ENCODE measurements at places on chromosomes 3 and 15. TPM values are rescaled to one million over a fixed set of nuclear protein-coding genes. Genes with fewer than 3 reads are reported as not detected.
A peak's percentile ranks its signal among the peaks of the same experiment; 100 is the strongest.

DNA sequence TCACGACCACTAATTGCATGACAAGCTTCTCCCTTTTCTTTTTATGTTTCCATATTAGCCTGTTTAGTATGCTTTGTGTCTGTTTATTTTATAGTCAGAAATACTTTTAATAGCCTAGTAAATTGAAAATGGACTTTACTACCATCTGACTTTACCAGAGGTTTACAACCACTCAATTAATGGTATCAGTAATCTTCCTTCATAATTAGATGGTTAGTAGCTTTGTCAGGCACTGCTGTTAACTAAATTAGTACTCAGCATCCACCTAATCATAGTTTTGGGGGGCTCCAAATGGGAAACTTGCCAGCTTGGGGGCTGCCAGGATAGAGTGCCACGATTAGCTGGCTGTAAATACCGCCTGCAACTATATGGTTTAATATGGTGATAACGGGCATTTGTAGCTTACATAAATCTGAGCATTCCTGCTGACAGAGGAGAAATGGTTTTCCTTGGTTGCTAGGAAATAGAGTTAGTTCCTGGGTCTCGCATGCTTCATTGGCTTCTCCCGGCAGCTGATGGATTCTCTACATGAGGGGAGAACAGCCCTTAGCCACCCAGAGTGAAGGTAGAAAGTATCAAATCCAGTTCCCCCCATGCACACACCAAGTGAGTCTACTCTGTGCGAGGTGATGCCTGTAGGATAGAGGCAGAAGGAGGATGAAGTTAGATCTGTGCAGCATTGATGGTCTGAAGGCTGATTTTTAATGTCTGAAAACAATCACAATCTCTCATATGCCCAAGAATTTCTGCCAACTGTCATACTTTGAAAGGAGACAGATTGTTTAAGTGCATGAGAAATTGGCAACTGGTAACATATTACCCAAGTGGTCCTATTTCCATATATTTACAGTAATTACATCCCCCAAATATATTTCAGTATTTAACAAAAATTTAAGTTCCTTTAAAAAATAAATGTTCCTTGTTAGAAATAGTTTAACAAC lies 326.6 kb upstream of the PROK2 start:
- DNase-seq: no peak
- no peak overlapping the region for H3K27ac ChIP-seq
- H3K4me1 ChIP-seq: peaks cover 5% of the 10 kb centered on the region
- no peak overlapping the region for H3K4me3 ChIP-seq

- H3K4me3 ChIP-seq: no peak overlapping the region
- H3K27ac ChIP-seq: no peak overlapping the region
- H3K4me1 ChIP-seq: no peaks in the 10 kb centered on the region
- no peak for DNase-seq
These were observed 189.2 kb upstream of the RBMS3 start for GRCh38 chr3:29091599-29092189.

- no peak for DNase-seq
- H3K36me3 ChIP-seq: no peaks in the 10 kb centered on the region
- H3K27ac ChIP-seq: no peak overlapping the region
These were observed 33.6 kb downstream of the SLC6A20 start for GRCh38 chr3:45762647-45763302.

DNA sequence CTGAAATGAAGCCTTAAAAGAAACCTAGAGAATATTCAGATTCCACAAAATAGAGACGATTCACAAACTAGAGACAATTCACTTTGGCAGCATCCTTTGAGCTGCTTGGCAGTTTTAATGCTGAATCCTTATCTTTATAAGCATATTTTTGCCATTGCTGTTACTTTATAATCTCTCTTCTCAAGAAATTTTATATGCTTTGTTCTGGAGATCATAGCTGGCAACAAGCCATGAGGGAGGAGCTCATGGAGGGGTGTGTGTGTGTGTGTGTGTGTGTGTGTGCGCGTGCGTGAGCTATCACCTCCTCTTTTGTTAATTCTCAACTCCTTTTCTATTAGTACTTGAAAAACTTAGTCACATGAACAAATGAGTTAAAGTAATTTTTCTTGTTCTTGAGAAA lies 495.0 kb upstream of the RGMA start:
- no peaks in the 10 kb centered on the region for H3K4me1 ChIP-seq
- no peaks in the 10 kb centered on the region for H3K27me3 ChIP-seq
- H3K4me3 ChIP-seq: no peak overlapping the region
- no peak for DNase-seq
- no peak overlapping the region for H3K27ac ChIP-seq
- H3K36me3 ChIP-seq: no peaks in the 10 kb centered on the region

GRCh38 chr3:195156286-195156890 lies 114.6 kb downstream of the XXYLT1 start:
- peaks cover 63% of the 10 kb centered on the region for H3K4me1 ChIP-seq
- DNase-seq: no peak
- H3K27ac ChIP-seq: no peak overlapping the region

DNA sequence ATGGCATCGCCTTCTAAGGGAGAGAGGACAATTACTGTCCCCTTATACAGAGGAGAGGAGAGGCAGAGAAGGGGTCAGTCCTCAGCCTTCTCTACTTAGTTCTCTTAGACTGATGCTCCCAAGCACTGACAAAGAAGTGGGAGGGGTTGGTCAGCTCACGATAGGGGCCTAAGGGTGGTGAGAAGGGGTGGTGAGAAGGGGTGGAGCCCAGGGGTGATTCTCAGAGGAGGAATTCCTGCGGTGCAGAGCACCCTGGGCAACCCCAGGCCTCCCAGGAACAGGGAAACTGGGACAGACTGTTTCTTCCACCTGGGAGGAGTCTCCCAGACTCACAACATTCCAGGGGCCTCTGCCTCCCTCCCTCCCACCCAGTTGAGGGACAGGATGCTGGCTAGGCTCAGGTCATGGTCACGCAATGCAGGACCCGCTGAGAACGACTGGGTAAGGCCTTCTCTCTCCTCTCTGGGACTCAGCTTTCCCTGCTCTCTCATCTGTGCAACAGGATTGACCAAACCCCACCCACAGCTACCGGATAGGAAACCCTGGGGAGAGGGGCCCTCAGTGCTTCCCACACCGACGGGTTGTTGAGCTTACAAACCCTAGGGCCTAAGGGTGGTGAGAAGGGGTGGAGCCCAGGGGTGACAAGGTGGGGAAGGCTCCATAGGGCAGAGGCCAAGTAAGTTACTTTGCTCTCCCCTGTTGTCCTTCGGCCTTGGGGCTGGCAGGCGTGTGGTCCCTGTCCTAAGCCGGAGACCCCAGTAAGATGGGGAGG lies 1.5 kb downstream of the TPRA1 start:
- no peaks in the 10 kb centered on the region for H3K27me3 ChIP-seq
- no peak for DNase-seq
- H3K27ac ChIP-seq: peak overlapping the region; percentile 88
- no peaks in the 10 kb centered on the region for H3K36me3 ChIP-seq
- peaks cover 43% of the 10 kb centered on the region for H3K4me1 ChIP-seq

DNA sequence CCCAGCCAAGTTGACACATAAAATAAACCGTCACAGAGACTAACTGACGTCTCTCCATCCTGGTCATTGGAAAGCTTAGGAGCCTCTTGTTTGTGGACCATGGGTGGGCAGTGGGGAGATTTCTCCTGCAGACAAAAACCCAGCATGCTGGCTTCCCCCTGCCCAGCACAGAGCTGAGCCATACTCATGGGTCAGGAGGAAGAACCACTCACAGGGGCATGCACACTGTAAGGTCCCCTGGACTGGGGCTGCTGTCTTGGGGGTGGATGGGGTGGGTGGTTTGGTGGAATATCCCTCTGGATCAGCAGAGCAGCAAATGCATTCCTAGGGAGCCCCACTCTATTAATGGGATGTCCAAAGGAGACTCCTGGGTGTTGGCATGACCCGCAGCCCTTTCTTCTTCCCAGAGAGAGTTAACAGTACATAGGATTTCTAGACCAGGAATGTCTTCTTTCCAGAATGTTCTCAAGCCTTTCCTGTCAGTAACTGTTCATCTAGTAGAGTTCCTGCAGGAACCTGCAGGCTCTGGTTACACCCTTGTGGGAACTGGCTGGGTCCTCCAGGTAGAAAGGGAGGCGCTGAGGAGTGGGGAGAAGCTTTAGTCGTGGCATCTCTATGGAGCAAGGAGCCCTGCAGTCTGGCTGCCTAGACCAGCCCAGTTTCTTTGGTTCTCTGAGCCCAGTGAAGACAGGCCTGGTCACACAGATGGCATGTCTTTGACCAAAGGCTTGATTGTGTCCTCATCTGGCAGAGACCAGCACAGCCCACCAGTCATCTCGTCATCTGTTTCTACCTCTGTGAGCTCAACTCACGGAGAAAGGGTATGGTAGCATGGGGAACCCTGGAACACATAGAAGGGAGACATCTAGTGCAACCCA lies 73.4 kb upstream of the PRR23C start:
- no peak overlapping the region for H3K27ac ChIP-seq
- H3K36me3 ChIP-seq: no peaks in the 10 kb centered on the region
- H3K4me3 ChIP-seq: no peak overlapping the region
- DNase-seq: peak; percentile 89
- H3K27me3 ChIP-seq: no peaks in the 10 kb centered on the region

- H3K27me3 ChIP-seq: no peaks in the 10 kb centered on the region
- H3K36me3 ChIP-seq: no peaks in the 10 kb centered on the region
- H3K4me3 ChIP-seq: no peak overlapping the region
- H3K4me1 ChIP-seq: no peaks in the 10 kb centered on the region
These were observed 108.2 kb upstream of the UBE2E2 start for GRCh38 chr3:23094890-23095462.

The RBP2 gene
- not detected for total RNA-seq

The PROK2 gene
- 0.71 TPM for total RNA-seq

The SHF gene
- total RNA-seq: 15.4 TPM

The MAP1A gene
- total RNA-seq: 32.4 TPM

Measured in esophagus muscularis mucosa (tissue), 4 donors.